ENCODE measurements at places on chromosomes 4 and X.

GRCh38 chr4:110361921-110362320 lies 114.0 kb upstream of the ENPEP start:
- DNase-seq, result no peak

DNA sequence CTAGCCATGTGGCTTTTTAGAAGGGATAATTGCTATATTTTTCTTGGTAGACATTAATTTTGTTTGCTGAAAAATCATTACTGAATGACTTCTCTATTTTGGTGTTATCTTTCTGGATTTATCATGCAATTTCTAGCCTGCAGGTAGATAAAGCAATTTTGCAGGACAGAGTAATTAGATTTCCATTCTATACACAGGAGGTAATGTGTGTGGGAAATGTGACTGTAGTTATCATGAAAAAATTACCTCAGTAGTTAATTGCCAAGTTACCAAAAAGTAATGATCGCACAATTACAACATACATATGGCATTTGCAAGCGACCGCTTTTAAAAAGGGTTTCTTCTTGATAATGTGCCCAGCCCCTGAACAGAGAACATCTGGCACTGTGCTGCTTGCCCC lies 66.1 kb downstream of the KIT start:
- no peak for DNase-seq

DNA sequence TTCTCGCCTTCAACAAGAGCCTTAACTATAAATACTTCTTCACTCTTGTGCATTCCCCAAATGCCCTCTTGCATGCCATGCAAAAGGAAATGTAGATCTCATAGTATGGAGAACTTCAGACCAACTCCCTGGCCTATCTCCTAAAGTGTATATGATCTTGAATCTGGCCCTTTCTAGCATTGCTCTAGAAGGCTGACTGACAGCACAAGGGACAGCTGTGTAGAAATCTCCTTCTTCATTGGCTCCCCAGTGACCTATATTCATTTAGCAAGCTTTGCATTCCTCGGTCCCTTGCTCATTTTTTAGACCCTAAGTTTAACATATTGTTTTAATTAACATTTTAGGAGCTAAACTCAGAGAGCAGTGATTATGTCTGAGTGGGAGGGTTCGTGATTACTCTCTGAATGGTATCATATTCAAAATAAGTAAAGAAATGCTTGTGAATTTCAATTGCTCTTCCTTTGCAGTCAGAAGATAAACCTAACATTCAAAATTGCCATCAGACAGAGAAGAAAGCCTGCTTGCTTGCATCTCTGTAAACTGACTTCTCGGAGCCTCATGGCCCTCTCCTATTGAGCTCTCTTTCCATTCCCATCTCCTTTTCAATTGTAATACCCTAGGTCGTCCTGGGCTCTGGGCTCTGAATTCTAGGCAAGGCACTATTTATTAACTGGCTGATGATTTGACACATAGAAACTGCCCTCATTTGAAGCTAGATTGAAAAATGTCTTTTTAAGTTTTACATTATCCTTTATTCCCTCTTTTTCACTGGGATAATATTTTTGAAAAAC lies 120.3 kb upstream of the PRKG2 start:
- DNase-seq, result no peak

DNA sequence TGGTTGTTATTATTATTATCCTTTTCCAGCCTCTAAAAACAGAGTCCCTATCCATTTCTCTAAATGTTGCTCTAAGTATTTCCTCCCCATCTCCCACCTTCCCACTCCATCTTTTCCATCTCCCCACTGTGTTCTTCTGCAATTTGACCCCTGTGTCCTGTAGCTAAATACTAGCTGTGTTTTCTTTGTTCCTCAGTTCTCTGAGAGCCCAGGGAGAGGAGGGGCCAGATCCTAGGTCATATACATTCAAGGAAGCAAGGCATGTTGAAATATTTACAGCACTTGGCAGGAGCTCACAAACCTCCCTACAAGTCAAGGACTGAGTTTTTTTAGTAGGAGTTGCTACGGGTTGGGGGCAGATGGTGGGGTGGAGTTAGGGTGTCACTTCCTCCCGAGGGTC lies 10.5 kb downstream of the SLC16A2 start:
- no peak for DNase-seq

DNA sequence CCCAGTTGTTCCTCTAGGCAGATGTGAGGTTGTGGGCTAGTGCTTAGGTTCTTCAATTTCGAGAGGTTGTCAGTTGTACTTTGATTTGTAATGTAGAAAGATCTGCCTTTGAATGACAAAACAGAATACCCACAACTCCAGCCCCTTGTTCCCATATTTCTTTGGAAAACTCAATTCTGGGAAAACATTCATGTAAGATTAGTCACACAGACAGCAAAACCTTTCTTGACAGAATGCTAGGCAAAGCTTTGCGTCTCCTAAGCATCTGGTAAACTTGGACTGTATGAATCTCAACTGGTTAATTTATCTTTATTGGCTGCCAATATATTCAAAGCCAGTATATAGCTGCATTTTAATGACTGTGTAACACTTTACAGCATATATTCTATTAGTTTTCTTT lies 34.9 kb downstream of the NOCT start:
- no peak for DNase-seq

DNA sequence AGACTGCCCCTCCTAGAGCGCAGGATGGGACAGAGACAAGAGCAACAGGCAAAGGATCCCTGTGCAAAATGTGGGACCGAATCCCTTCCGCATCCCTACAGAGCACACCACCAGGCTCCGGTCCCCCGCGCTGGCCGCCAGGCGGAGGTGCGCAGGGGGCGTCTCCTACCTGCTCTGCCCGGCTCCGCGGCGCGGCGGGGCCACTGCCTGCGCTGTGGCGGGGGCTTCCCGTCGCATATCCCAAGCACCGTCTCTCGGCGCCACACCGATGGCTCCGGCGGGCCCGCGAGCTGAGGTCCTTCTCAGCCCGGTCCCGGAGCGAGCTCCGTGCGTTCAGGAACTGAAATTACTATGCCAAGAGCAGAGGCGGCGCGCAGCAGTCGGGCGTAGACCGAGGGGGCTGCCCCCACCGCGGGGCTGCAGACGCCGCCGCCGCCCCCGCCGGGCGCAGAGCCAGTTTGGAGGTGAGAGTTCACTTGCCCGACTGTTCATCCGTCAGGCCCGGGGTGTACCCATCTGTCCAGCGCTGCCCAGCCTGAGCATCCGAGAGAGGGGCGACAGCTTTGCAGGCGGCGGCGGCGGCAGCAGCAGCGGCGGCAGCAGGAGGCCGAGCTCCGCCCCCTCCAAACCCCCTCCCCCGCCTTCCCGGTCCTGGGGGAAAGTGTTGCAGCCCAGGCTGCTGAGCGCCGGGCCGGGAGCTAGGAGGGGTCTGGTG lies at the start of gene GPRIN3:
Gene GPRIN3 (minus strand): TSS at position 355 of the 715 bp plus-strand sequence. CDS start 57,690 bp downstream, outside the sequence.
- peak; percentile 50 for DNase-seq

DNA sequence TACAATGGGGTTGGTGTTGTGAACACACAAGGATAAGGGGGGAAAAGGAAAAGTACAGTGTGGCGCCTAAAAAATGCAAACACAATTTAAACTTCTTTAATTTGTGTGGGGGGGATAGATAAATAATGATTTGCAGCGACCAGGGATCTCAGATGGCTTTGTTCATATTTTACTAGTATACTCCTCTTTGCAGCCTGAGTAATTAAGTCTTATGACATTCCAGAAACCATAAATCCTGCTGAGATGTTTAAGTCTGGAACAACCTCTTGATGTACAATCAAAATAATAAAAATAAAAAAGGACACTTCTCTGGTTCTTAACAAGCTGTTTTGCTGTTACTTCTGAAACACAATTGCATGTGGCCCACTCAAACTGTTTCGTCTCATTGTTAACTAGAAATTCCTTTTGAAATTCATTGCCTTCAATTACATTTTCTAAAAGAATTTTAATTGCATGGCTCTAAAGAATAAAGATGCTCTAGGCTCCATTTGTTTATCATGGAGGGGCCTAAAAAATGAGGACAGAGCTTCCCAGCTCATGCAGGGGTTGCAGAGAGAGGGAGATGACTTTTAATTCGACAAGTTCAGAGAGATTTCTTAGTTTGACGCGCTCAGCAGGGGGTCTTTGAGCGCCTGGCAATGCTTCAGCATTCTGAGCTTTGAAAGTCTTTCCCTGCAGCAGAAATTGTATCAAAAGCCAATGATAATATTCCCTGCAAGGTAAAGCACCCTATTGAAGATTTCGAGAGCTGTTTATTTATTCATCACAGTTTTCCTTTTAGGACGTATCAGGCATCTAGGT lies 892.4 kb upstream of the TENM3 start:
- no peak for DNase-seq

- peak; percentile 21 for DNase-seq
These were observed 32.3 kb upstream of the IRF2 start for GRCh38 chr4:184506527-184507121.

DNA sequence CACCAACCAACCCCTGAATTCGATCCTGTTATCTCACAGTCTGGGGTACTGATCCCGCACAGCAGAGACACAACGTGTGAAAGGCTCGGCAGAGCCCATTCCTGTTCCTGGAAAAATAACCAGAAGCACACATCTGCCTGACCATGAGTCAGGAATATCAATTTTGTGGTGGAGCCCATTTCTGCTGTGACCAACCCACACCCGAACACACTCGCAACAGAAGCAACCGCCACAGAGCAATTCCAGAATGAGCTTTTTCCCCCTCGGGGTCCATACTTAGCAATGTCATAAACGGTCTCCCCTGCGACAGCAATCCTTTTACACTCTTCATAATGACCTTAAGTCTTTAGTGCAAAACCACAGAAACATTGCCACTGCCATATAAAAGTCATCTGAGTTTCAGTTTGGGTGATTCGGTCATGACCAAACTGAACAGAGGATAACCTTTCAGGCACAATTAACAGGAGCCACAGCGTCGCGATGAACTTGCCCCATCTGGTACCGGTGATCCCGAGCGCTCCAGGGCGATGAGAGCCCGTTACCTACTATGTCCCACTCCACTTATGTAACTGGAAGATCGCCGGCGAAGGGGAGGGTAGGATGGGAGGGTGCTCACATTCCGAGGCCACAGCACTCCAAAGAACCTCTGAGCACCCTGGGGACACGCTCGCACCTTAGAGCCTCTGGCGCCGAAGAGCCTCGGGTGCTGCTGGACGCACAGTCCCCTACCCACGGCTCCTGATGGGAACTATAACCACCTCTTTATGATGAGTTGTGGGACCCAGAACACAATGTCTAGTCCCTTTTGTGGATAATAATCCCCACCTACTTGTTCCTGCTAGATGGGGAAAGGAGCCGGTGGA lies 1.1 kb downstream of the MECP2 start:
- no peak for DNase-seq

DNA sequence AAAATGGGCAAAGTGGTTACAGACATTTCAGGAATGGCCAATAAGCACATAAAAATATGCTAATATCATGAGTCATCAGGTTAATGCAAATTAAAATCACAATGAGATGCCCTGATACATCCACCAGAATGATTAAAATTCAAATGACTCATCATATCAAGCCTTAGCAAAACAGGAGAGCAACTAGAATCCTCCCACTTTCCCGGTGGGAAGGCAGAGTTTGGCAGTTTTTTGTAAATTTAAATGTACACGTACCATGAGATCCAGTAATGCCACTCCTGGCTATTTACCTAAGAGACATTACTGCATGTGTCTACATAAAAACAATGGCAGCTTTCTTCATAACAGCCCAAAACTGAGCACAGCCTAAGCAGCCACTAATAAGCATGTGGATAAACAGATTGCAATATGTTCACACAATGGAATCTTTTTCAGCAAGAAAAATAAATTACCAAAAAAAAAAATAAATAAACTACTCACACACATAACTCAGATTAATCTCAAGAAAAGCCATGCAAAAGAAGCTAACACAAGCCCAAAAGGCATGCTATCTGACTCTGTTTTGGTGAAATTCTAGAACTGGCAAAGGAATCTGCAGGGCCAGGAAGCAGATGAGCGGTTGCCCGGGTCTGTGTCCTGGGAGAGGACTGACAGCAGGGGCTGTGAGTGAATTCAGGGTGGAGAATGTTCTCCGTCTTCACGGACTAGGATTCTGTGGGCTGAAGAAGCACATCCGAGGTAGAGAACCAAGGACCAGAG lies 48.8 kb downstream of the AFAP1 start:
- DNase-seq, result no peak

DNA sequence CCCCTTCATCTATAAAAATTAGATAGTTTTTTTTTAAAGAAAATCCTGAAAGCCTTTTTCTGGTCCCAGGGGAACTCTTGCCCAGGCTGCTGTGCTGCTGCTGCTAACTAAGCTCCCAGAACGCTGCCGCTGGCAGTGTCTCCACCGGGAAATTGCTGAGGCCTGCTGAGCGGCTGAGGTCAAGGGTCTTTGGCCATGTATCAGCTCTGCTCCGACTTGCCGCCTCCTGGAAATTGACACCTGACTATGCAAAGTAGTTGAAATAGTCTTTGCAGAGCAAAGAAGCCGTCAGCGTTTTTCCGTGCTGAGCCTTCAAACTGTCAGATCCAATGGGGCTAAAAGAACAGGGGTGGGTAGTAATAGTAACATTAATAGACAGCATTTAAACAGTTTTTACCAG lies 839 bp downstream of the QDPR start:
- DNase-seq, result no peak

DNA sequence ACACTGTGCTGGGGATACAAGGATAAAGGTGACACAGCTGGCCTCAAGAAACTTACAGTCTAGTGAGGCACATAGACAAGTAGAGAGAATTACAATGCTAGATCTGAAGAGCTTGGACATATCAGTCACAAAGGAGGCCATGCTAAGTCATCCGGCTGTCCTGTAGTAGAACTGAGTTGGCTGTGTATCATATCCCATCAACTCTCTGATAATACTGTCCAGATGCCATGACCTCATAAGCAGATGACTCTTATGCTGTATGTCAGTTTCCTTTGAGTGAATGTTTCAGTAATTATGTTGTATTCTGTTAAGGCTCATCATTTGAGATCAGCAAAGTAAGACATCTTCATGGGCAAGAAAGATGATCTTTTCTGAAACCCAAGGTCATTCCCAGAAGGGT lies 442.9 kb downstream of the MID1IP1 start:
- DNase-seq, result no peak

All from stimulated activated CD4-positive, alpha-beta T cell treated with anti-CD3 and anti-CD28 coated beads, Interleukin-2, amount 100 ng/mL, for 48 hours (primary cell).